Activated gamma-delta T cell treated with Interleukin-2 at 50 U/mL for 16 hours (primary cell): ENCODE measurements at places on chromosomes 4 and X.

DNA sequence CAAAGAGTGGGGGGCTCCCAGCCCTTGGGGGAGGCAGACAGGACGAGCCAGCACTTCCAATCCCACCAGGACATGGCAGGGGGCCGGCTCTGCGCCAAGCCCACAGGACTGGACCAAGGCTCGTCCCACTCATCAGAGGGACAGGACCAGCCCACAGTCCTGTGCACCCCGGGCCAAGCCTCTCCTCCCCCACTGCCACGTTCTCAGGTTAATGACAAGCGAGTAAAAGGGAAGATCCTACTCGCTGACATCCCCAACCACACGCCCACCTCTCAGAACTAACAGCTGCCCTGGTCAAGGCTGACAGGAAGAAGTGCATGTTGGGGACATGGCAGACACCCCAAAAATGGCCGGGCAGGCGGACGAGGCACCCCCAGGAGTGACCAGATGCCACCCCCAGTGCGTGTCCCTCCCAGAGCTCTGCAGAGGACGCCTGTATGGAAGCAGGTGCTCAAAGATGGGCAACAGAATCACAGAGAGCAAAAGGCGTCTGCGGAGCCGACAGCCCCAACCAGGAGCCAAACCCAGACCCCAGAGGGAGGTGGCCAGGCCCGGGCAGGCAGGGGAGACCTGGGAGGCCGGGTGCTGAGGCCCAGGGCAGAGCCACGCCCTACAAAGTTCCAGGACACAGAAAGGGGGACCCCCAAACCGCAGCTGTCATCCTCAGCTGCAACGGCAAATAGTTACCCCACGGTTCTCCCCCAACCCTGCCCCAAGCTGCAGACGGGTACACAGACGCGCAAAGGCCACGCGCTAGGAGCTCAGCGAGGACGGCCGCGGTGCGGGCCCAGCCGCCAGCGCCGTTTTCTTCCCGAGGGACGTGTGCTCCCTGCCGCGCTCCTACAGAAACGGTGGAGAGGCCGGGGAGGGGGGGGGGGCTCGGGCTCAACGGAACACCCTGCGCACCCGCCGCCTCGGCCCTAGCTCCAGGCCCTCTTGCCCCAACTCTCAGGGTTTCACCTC, 1.7 kb downstream of the CTBP1 start:
- DNase-seq, result no peak

GRCh38 chr4:23818097-23818885, 71.6 kb downstream of the PPARGC1A start:
- no peak for DNase-seq

DNA sequence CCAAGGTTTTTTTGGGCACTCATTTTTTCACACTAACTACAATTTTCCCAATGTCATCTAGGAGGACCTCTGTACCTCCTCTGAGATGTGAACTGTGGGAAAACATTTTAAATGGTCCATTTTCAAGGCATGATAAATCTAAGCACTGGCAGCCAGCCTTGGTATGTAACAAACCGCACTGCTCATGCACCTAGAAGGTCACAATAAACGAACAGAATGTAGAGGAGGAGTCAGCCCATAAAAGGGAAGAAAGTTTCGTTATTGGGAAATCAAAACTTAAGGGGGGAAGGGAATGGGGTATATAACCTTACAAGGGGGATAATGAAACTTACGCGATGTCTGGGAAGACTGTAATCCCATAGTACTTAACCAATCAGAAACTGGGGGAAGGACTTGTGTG, 16.4 kb downstream of the COX18 start:
- DNase-seq, result no peak

- no peak for DNase-seq
Observed at GRCh38 chr4:82480771-82481505, 50.5 kb downstream of the ENOPH1 start.

DNA sequence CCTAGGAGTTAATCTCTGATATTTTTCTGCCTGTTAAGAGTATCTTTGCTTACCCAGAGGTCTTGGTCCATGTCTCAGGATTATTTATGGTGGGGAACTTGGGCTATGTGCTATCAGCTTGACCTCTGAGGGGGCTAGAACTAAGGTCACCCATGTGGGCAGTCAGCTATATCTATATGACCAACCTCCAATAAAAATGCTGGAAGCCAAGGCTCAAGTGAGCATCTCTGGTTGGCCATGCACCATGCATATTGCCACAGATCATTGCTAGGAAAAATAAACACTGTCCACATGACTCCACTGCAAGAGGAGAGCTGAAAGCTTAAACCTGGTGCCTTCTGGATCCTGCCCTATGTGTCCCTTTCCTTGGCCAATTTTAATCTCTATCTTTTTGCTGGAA, 196.5 kb upstream of the SLC7A11 start:
- DNase-seq, result no peak

DNA sequence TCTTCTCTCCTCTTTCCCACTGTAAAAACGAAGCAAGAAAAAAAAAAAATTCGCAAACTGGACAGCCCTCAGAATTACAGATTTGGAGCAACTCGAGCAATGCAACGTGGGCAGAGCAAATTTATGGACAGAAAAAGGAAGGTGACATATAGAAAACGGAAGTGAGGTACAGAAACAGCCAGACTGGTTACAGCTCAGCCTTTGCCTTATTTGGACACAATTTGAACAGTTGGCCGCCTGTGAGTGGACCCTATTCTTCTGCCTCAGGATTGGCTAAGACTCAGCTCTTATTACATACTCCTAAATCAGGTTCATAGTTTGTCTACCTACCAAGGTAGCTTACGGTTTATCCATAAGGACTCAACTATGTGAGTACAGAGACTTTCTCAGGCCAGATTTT, 98.8 kb downstream of the SOWAHB start:
- no peak for DNase-seq

DNA sequence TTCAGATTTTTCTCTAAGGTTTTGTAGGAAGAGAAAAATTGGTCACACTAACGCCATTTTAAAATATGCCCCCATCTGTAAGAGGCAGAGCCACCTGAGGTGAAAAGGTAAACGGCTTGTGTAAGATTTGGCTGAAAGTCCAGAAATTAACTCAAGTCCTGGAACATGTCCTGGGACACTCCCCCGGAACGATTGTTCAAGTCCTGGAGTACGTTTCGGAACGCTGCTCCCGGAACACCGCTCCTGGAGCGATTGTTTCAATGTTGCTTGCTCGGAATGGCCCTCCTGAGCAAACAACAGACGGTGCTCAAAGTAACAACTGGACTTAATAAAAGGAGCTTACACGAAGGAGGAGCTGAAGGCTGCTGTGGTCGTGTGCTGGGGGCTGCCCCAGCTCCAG, 796.5 kb upstream of the SLIT2 start:
- no peak for DNase-seq

DNA sequence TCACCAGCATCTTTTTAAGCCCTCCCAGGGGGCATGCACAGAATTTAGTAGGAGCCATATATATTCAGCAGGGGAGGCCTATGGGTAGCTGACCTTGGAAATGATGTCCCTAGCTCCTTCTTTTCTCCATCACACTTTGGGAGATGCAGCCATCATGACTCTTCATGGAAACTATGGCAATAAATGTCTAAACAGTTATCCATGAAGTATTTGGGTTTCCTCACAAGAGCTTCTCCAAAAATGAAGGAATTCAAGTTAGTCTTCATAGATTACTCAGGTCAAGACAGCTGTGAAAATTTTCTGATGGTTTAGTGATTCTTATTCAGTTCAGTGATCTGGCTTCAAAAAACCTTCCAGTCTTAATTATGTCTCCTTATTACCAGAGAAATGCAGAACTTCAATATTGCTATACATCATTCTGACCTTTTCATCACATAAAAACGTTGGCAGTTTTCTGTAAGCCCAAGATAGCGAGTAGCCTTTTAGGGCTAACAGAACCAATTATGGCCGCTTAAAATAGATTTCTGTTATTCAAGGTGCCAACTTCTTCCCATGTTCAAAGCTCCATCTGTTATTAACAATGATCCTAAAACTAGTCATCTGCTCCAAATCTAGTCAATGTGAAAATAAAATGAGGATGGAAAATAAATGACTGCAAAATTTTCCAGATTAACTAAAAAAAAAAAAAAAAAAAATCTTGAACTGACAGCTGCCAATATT, 52.5 kb downstream of the TMEM156 start:
- no peak for DNase-seq

GRCh38 chrX:19849464-19850080, 37.8 kb downstream of the SH3KBP1 start:
- DNase-seq, result no peak

GRCh38 chr4:85780664-85781063, 305.7 kb downstream of the ARHGAP24 start:
- no peak for DNase-seq

- no peak for DNase-seq
Observed at GRCh38 chr4:159097144-159097543, 5.7 kb upstream of the RAPGEF2 start.

DNA sequence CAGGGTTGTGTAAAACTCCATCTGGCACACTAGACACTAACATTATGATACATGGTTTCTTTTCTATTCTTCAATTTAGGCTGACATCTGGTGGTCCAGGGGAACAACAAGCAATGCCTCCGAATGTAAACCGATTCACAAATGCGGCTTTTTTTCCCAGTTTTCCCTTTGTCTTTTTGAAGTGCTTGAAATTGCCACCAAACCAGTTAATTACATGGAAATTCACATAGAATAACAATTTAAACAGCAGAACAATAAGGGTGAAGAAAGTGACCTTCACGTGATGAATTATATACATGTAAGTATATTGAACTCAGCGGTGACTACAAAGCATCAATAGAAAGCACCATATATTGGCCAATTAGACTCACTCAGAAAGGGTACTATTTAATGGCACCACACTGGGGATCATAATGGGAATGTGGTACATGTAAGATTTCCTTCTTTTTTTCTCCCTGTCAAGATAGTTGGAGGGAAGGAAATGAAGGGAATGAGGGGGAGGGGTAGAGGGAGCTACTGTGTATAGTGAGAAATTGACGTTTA, 103.9 kb downstream of the MMRN1 start:
- no peak for DNase-seq

DNA sequence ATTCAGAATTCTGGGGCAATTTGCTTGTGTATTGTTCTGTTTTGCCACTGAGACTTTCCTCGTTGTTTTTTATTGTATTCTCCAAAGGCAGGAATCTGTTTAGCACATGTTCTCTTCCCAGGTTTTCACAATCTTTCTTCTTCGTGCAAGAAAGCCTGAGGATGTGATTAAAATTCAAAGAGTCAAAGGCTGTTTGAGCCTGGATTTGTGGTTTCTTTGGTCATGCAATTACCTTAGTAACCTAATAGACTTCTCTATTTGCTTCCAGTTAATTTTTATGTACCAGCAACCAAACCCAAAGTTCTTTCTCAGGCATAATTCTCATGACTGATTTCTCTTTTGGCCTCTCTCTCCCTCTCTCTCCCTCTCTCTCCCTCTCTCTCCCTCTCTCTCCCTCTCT, 1420.1 kb upstream of the TENM3 start:
- DNase-seq, result no peak
